ENCODE measurements at places on chromosomes 2 and 18.

- no peak for DNase-seq
- H3K36me3 ChIP-seq: peaks cover 2% of the 10 kb centered on the region
- H3K4me1 ChIP-seq: peaks cover 19% of the 10 kb centered on the region
- no peak overlapping the region for H3K4me3 ChIP-seq
- H3K27me3 ChIP-seq: no peaks in the 10 kb centered on the region
- no peak overlapping the region for H3K27ac ChIP-seq
These were observed 107.5 kb downstream of the MSTN start for GRCh38 chr2:189954989-189955388.

DNA sequence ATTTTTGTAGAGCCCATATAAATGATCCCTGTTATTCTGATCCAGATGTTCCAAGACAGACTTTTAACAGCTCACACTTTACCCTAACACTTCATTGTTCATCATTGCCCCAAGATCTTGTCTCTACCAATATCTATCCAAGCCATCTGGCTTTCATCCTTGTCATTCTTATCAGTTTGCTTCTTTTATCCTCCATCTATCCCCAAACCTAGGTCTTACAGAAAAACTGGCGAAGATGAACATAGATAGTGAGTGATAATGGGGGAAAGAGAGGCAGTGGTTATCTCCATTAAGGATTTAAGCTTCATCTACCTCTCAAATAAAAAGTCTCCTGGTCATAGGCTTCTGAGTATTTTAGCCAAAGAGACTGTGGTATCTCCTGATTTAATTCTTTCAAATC lies 89.5 kb downstream of the DHRS9 start:
- H3K27me3 ChIP-seq: peaks cover 13% of the 10 kb centered on the region
- peaks cover 3% of the 10 kb centered on the region for H3K36me3 ChIP-seq
- no peak for DNase-seq
- H3K4me3 ChIP-seq: no peak overlapping the region
- no peaks in the 10 kb centered on the region for H3K4me1 ChIP-seq

DNA sequence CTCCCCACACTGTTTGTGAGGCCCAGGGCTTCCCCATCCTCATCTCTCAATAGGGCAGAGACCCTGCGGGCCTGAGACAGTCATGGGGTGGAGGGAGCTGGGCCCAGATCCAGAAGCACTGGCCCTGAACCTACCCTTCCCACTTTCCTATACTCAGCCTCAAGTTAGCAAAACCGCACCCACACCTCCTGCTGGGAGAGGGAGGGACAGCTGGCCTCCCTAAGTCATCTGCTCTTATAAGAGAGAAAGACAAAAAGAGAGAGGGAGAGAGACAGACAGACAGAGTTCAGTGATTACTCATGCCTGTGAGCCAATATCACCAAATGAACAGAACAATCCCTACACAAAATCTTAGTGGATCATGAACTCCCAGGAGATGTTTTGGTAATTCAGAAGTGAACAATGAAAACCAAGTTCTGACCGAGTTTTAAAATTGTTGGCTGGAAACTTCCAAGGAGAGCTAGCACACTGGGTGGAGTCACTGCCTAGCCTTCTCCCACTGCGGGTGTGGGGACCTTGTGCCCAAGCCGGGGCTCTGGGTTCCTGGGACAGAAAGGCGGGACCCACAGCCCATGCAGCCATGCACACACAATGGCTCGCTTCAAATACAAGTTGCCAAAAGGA lies 130.5 kb downstream of the PXDN start:
- H3K4me1 ChIP-seq: peaks cover 15% of the 10 kb centered on the region
- H3K27ac ChIP-seq: no peak overlapping the region
- H3K27me3 ChIP-seq: no peaks in the 10 kb centered on the region
- no peak overlapping the region for H3K4me3 ChIP-seq
- DNase-seq: peak; percentile 53

DNA sequence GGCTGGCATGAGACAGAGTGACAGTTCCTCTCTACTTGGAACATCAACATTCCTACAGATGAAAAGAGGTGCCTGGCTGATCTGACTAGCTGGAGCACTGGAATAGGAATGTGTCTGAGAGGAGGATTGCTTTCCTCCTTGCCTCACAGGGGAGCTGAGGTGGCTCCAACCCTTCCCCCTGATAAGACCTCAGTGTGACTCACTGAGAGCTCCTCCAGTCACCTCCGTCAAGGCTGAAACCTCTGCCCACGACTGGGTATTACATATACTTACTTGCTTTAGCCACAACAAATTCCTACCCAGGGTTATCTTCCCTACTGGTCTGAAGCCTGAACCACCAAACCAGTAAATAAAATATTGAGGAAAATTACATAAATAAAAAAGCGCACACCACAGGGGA lies 342.7 kb upstream of the REG3G start:
- no peak for DNase-seq
- H3K4me3 ChIP-seq: no peak overlapping the region
- H3K27me3 ChIP-seq: peaks cover 5% of the 10 kb centered on the region
- no peaks in the 10 kb centered on the region for H3K4me1 ChIP-seq
- no peaks in the 10 kb centered on the region for H3K36me3 ChIP-seq
- no peak overlapping the region for H3K27ac ChIP-seq

- H3K36me3 ChIP-seq: peaks cover 2% of the 10 kb centered on the region
- peak overlapping the region; percentile 5 for H3K27ac ChIP-seq
- H3K4me1 ChIP-seq: peaks cover 11% of the 10 kb centered on the region
- no peak for DNase-seq
- peaks cover 3% of the 10 kb centered on the region for H3K27me3 ChIP-seq
These were observed 39.8 kb upstream of the AAK1 start for GRCh38 chr2:69683170-69683971.

- no peaks in the 10 kb centered on the region for H3K27me3 ChIP-seq
- DNase-seq: no peak
- no peak overlapping the region for H3K4me3 ChIP-seq
- no peak overlapping the region for H3K27ac ChIP-seq
These were observed 54.4 kb upstream of the GRB14 start for GRCh38 chr2:164675687-164676086.

DNA sequence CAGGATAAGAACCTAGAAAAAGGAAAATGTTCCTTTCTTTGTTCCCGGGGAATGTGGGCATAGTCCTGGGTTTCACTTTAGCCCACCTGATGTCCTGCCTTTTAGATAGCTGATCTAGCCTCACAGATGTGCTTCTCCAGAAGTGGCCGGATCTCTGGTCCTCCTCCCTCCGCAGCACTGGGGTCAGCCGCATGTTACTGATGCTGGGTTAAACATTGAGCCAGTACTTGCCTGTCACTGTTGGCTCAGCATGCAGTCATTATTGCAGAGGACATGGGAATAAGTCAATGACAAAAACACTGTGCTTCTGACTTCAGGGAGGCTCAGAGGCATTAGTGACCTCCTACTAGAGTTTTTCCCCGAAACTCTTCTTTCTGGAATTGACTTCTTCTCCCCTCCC lies 27.6 kb downstream of the NCK2 start:
- H3K4me1 ChIP-seq: peaks cover 41% of the 10 kb centered on the region
- peaks cover 2% of the 10 kb centered on the region for H3K36me3 ChIP-seq
- H3K4me3 ChIP-seq: no peak overlapping the region

GRCh38 chr2:1234731-1235308 lies 178.4 kb upstream of the TPO start:
- H3K27me3 ChIP-seq: peaks cover 6% of the 10 kb centered on the region
- H3K4me1 ChIP-seq: no peaks in the 10 kb centered on the region
- H3K36me3 ChIP-seq: no peaks in the 10 kb centered on the region
- DNase-seq: no peak

DNA sequence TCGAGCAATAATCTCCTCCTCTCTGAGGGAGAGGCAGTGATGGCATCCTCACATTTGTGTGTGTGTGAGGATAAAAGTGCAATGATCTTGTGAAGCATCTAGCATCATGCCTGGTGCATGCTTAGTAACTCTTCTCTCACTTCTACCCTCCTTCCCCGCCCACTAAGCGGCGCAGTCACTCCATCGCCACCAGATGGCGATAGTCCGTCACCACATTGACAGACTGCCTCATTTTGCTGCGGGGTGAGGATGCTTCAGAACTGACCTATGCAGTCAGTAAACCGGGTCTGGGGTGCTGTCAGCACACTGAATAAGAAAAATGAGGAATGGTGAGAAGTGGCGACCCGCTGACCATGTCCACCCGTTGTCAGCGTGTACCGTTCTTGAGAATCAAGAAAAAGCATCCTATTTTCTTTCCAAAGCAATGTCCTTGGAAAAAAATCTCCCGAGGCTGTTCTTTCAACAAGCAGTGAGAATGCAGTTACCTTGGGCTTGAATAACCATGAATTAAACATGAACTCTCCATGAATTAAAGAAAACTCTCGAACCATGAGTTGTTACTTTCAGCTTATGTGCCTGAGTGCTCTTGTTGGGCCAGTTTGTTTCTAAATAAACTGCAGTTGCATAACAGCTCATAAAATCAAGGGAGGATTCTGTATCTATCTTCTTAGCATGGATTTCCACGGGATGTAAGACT lies 37.3 kb upstream of the TMEM177 start:
- peaks cover 12% of the 10 kb centered on the region for H3K4me1 ChIP-seq
- H3K27me3 ChIP-seq: peaks cover 27% of the 10 kb centered on the region
- no peak overlapping the region for H3K27ac ChIP-seq
- DNase-seq: no peak
- H3K36me3 ChIP-seq: no peaks in the 10 kb centered on the region

DNA sequence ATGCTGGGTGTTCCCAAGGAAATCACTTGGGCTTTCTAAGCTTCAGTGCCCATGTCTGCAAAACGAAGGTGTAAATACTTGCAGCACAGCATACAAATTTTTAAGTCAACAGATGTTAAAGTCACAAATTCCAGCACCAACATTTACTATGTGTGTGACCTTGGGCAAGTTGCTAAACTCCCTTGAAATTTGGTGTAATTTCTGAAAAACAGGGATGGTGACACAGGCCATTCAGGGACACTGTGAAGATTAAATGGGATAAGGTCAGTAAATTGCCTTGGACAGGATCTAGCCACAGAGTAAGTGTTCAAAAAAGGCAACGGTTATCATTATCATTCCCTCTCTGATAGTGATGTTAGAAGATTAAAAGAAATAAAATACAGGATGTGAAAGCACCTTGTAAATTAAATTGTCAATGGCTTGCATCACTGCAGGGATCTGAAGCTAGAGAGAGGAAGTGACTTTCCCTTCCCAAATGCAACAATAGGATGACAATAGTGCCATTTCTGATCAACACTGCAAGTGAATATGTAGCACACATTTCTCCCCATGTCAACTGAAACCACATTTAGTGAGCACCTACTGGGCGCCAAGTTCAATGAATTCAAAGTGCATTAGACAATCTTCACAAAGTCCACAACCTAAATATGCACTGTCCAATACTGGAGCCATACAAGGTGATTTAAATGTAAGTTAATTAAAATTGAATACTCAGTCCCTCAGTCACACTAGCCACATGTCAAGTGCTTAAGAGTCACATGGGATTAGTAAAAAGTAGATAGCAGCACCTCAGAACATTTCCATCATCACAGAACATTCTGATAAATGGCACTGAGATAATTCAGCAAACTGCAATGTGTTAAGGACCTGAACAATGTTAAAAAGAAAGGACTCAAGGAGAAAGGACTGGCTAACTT lies 81.2 kb downstream of the STK39 start:
- H3K27ac ChIP-seq: no peak overlapping the region
- H3K4me1 ChIP-seq: peaks cover 50% of the 10 kb centered on the region
- peaks cover 18% of the 10 kb centered on the region for H3K36me3 ChIP-seq
- DNase-seq: no peak

DNA sequence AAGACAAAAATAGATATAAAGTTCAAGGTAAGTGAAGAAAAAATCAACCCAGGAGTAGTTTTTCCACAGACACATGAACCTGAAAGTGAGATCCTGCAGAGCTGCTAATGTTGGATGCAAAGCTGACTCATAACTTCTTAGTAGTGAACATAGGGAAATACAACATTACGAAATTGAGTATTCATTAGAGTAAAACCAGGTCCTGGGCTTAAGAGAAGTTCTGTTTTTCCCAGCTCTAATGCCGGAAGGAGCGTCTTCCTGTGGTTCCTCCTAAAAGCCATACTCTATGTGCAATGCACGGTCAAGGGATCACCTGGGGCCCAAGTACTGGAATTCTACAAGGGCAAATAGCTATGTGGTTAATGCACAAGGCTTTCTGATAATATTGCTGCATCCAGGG lies 141.7 kb downstream of the RBMS1 start:
- H3K36me3 ChIP-seq: peaks cover 18% of the 10 kb centered on the region
- no peak overlapping the region for H3K4me3 ChIP-seq
- DNase-seq: no peak
- peak overlapping the region; percentile 86 for H3K27ac ChIP-seq
- no peaks in the 10 kb centered on the region for H3K27me3 ChIP-seq

GRCh38 chr2:146244131-146244530 lies 1600.7 kb upstream of the ACVR2A start:
- no peak for DNase-seq
- no peak overlapping the region for H3K4me3 ChIP-seq
- peaks cover 2% of the 10 kb centered on the region for H3K36me3 ChIP-seq
- no peaks in the 10 kb centered on the region for H3K27me3 ChIP-seq
- H3K27ac ChIP-seq: peak overlapping the region; percentile 14

GRCh38 chr2:104654811-104655210 lies 199.1 kb upstream of the POU3F3 start:
- H3K27me3 ChIP-seq: peaks cover 5% of the 10 kb centered on the region
- no peak for DNase-seq
- H3K4me1 ChIP-seq: peaks cover 14% of the 10 kb centered on the region
- H3K27ac ChIP-seq: no peak overlapping the region
- H3K36me3 ChIP-seq: peaks cover 1% of the 10 kb centered on the region
- no peak overlapping the region for H3K4me3 ChIP-seq

- H3K27me3 ChIP-seq: no peaks in the 10 kb centered on the region
- H3K36me3 ChIP-seq: no peaks in the 10 kb centered on the region
- H3K4me1 ChIP-seq: peaks cover 5% of the 10 kb centered on the region
- no peak for DNase-seq
- H3K27ac ChIP-seq: no peak overlapping the region
These were observed 558.4 kb downstream of the SLC4A3 start for GRCh38 chr2:220185766-220186305.

GRCh38 chr2:185813707-185814106 lies 75.1 kb downstream of the FSIP2 start:
- H3K27ac ChIP-seq: no peak overlapping the region
- H3K36me3 ChIP-seq: peaks cover 8% of the 10 kb centered on the region
- H3K4me3 ChIP-seq: no peak overlapping the region
- no peaks in the 10 kb centered on the region for H3K27me3 ChIP-seq

DNA sequence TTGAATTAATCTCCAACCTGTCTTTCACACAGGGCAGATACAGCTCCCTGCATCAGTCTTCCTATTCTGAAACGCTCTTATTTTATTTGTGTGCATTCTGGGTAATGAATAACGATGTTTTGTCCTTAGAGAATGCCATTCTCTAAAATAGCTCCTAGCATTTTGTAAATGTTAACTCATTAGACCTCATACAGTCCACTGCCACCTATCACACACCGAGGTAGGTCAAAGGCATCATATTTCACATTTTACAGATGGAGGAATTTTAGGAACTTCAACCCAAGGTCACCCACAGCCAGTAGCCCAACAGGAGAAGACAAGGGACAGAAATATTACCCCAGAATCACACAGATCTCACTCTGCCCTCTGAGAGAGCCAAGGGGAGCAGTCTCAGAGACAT lies 455.4 kb upstream of the GYPC start:
- peaks cover 4% of the 10 kb centered on the region for H3K27me3 ChIP-seq
- H3K4me3 ChIP-seq: no peak overlapping the region
- H3K27ac ChIP-seq: no peak overlapping the region
- H3K4me1 ChIP-seq: no peaks in the 10 kb centered on the region
- no peak for DNase-seq

- H3K36me3 ChIP-seq: peaks cover 5% of the 10 kb centered on the region
- no peaks in the 10 kb centered on the region for H3K4me1 ChIP-seq
- DNase-seq: no peak
These were observed 458.8 kb downstream of the SETBP1 start for GRCh38 chr18:45139478-45139877.

- no peak for DNase-seq
- H3K4me1 ChIP-seq: peaks cover 39% of the 10 kb centered on the region
- peaks cover 2% of the 10 kb centered on the region for H3K36me3 ChIP-seq
- H3K27ac ChIP-seq: peak overlapping the region; percentile 95
These were observed 3.6 kb downstream of the SOX11 start for GRCh38 chr2:5695654-5696403.

All from chondrocyte (in vitro differentiated cells).